Fibroblast of villous mesenchyme (primary cell): ENCODE measurements at places on chromosomes 16 and 17. TPM values are rescaled to one million over a fixed set of nuclear protein-coding genes. Genes with fewer than 3 reads are reported as not detected.

NPB gene
- total RNA-seq = 0.43 and 0.64 TPM in 2 replicates

KRT28 gene
- total RNA-seq = not detected in 2 replicates

VPS25 gene
- 52.2 and 53.1 TPM in 2 replicates for total RNA-seq

PPM1E gene
- under 0.01 TPM in 2 replicates for total RNA-seq

ACSM2A gene
- not detected in 2 replicates for total RNA-seq

SLC13A2 gene
- total RNA-seq = not detected in 2 replicates

CCDC102A gene
- total RNA-seq = 11.6 and 15.1 TPM in 2 replicates
